ENCODE measurements at places on chromosomes 5 and 9.

- no peak for DNase-seq
Observed at GRCh38 chr5:135713161-135713915, 121.1 kb upstream of the SLC25A48 start.

DNA sequence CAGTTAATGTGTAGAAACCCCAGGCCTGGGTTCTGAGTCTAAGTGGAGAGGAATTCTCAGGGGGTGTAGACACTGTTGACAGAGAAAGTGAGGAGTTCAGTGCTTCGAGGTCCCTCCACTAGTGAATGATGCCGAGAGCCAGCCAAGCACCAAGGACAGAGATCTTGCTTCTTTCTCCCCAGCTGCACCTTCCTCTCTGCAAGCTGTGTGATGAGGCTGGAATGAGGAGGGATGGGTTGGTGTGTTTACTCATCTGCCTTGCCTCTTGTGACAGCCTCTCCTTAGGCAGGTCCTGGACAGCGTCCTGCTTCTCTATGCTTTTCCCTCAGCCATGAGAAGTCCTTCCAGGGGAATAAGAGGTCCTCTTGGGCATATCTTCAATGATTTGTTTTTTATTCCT is 35.3 kb downstream of the HNRNPH1 start:
- no peak for DNase-seq

GRCh38 chr5:82526540-82526939 is 248.4 kb upstream of the RPS23 start:
- DNase-seq: no peak

GRCh38 chr5:113336975-113337374 is 97.8 kb downstream of the TSSK1B start:
- peak; percentile 39 for DNase-seq

GRCh38 chr5:73426034-73426433 is 22.5 kb downstream of the FOXD1 start:
- DNase-seq: no peak

DNA sequence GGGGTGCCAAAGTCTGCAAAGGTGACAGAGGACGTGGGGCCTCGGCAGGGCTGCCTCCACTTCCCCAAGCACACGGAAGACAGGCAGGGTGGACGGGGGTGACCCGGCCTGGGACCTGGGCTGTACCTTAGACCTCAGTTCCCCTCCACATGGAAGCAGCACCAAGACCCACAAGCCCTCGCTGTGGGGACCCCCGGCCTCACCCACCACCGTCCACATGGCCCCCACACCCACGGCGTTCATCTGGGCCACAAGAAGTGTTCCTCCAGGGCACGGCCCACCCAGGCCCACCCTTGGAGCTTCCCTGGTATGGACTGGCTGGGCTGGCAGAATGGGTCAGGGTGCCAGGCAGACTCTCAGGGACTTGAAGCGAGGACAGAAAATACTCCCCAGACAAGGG is 45.8 kb upstream of the NKD2 start:
- no peak for DNase-seq

- peak; percentile 73 for DNase-seq
Observed at GRCh38 chr9:123864251-123864650, 65.7 kb downstream of the DENND1A start.

DNA sequence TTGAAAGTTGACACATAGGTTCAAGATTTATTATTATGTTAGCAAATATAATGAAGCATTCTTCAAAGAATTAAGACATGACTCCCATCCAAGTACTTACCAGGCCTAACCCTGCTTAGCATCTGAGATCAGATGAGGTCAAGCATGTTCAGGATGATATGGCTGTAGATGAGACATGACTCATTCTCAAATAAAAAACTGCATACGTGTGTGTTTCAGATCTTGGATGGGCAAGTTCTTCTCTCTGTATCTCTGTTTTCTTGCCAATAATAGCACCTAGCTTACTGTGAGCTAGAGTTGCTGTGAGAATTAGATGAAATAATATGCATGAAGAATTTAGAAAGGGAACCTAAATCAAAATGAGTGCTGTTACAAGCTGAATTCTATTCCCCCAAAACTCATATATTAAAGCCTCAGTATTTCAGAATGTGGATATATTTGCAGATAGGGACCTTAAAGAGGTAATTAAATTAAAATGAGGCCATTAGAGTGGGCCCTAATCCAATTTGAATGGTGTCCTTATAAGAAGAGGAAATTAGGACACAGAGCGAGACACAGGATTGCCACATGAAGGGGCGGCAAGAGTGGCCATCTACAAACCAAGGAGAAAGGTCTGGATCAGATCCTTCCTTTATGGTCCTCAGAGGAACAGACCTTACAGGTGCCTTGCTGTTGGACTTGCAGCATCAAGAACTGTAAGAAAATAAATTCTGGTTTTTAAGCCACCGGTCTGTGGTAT is 146.2 kb downstream of the MARCHF11 start:
- no peak for DNase-seq

- DNase-seq: no peak
Observed at GRCh38 chr5:34622098-34622400, 34.1 kb upstream of the RAI14 start.

GRCh38 chr5:112885001-112885400 is 23.9 kb downstream of the SRP19 start:
- DNase-seq: no peak

- no peak for DNase-seq
Observed at GRCh38 chr5:94544875-94545547, 73.4 kb downstream of the KIAA0825 start.

DNA sequence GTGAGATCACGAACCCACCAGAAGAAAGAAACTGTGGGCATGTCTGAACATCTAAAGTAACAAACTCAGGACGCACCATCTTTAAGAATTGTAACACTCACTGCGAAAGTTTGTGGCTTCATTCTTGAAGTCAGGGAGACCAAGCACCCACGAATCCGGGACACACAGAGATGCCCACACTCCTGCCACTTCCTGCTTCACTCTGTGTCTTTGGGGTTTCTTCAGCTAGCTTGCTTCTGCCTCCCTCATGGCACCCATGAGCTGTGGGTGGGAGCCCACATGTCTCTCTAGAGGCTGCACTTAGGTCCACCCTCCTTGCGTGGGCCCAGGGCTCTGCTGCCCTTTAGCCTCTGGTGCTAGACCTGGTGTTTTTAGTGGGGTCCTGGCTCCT is 61.2 kb upstream of the CNOT6 start:
- no peak for DNase-seq

GRCh38 chr9:110900917-110901316 is 137.4 kb downstream of the LPAR1 start:
- no peak for DNase-seq

- DNase-seq: no peak
Observed at GRCh38 chr5:1757511-1757910, 42.1 kb downstream of the MRPL36 start.

DNA sequence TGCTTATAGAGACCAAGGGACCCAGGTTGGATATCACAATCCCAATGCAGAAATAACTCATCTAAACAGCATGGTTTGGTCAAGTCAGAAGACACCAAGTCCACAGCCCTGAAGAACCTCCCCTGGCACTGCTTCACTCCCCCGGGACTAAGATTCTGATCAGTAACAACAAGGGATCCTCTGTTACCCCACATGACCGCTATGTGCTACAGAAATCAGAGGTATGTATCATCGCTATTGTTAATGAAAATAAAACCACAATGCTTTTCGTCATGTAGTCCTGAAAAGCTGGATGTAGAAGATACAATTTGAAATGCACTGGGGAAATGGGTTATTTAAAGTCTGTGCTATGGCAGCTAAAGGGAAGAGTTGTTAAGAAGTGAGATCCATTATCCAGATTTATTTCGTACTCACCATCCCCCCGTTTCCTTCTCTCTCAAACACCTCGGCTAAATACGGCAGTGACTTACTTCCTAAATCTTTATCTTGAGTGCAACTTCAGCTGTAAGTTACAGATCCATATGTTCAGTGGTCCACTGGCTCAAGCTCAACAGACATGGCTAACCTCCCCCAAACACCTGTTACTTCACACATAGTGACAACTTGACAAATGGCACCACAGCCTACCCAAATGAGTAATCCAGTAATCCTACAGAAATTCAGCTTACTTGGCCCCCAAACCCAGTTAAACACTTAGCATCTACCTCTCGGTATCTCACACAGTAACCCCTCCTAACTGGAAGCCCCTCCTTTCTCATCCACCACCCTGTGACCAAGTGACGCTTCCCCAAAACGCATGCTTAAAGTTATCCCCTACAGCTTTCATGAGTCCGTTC is 129.2 kb downstream of the MYO10 start:
- DNase-seq: no peak

GRCh38 chr9:113649054-113649453 is 185.5 kb downstream of the RGS3 start:
- DNase-seq: peak; percentile 49

GRCh38 chr5:9170026-9170425 is 375.8 kb downstream of the SEMA5A start:
- DNase-seq: no peak

GRCh38 chr9:102521097-102521755 is 473.9 kb upstream of the CYLC2 start:
- DNase-seq: no peak

DNA sequence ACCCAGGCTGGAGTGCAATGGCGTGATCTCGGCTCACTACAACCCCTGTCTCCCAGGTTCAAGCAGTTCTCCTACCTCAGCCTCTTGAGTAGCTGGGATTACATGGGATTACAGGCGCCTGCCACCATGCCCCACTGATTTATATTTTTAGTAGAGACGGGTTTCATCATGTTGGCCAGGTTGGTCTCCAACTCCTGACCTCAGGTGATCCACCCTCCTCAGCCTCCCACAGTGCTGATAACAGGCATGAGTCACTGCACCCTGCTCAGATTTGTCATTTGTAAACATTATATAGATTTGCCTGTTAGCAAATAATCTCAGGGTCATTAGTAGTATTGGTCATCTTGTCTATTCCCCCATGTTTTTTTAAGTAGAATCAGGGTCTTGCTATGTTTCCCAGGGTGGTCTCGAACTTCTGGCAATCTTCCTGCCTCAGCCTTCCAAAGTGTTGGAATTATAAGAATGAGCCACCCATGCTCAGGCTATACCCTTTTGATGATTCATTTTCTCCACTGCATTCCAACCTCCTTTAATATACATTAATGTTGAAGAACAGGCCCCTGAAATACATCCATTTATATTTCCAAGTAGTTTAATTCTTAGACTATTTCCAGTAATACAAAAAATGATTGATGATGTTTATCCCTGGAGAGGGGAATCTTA is 17.3 kb downstream of the CENPH start:
- no peak for DNase-seq

DNA sequence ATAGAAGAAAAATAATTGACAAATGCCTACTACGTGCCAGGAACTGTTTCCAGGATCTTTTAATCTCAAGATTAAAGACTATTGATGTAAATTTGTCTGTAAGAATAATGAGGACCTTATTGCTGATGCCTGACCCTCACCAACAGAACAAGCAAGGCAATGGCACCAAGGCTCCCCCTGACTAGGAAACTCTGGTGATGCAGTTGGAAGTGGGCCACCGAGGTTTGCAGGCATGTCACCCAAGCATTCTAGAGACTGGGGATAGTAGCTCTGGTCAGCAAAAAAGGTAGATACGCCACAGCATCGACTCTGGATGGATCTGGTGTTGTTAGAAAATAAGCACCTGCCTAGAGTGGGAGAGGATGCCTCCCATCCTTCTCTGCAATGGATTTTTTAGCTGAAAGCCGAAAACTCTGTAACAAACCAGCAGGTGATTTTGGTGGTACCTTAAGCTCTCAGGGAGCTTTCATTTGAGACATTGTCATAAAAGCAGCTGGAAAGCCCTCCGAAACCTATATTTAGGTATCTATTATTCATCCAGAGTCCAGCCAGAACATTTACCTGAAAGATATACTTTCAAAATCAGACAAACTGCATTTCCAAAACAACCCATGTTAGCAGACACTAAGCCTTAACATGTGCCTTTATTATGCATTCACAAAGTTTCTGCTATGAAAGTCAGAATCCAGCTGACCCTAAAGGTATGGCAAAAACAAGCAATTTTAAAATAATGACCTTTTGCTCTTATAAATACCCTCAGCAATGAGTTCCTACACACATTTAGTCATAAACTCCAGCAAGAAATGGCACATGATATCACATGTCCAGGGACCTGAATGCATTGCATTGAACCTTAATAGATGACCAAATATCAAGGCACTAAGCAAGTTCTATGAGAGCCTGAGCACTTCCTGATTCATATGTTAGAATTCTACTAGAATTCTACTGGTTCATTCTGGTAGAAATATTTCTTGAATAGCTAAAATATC is 308.4 kb downstream of the PDE4D start:
- DNase-seq: no peak

DNA sequence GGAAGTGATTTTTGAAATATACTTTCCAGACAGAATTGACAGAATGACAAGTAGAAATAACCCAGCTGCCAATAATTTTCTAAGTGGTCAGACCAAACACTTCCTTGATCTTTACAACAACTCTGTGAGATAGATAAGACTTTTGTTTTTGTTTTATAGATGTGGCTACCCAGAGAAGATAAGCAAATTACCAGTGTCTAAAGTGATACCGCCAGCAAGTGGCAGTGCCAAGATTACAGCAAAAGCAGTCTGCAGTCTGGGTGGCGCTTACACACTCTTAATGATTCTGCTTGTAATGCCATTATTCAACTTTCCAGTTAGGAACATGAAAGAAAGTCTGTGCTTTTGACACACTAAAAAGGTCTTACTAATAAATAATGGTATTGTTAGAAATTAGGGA is 92.1 kb downstream of the HCN1 start:
- DNase-seq: no peak

DNA sequence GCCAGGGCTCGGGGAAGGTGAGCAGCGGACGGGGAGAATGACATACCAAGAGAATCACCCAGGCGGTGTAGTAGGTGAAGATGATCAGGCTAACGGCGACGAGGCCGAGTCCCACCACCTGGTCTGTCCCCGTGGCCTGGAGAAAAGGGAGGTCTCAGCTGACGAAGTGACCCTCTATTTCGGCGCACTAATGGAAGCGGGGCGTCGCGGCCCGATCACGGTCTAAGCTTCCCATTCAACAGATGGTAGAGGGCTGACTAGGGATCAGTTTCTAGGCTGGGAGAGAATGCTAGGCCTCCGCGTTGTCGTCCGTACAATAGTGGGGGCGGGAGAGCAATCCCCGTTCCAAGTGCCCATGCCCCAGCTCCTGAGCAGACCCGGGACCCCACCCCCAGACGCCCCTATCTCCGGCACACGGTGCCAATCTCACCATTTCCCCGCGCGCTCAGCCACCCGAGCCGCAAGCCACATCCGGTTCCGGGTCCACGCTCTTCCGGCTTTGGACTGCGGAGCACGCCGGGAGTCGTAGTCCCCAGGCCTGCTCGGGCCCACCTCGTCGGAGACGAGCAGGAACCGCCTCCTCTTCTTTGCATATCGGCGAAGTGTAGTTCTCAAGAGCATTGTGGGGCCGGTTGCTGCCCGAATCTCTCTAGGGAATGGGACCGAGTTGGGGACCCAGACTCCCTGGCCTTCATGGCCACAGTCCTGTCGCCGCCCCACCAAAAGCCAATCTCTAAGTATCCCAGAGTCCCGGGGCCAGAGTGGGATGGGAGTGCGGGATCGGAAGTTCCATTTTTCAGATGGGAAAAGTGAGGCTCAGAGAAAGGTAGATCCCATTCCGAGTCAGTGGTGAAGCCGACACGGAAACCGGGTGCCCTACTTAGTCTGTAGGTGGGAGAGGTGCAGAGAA is at the start of gene DPM2:
Gene DPM2, minus strand, starts transcription at position 467 of the 910 bp plus-strand sequence. Its CDS starts 34 bp downstream, at position 433.
- peak; percentile 94 for DNase-seq

GRCh38 chr5:151602806-151603205 is 11.7 kb upstream of the FAT2 start:
- no peak for DNase-seq
